ENCODE measurements at places on chromosomes 2 and 18.

DNA sequence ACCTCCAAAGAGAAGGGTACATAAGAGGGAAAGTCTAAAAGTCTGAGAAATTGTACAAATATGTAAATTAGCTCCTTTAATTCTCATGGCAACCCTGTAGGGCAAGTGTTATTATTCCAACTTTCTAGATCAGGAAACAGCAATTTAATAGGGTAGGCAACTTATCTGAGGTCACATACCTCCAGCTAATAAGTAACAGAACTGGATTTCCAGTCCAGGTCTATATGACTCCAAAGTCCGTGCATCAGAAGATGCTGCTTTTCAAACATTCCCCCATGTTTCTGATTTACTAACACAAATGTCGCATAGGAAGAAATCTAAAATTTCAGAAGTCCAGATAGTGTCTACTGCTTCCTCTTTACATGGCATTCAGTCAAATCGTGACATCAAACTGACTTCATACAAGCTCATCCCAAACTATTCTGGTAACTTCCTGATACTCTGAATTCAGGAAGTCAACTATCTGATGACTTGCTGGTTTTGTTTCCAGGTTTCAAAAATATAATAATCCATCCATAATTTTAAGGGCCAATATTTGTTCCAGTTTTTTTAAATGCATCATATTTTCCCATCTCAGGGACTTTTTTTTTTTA, 419.3 kb upstream of the ACVR2A start:
- DNase-seq = no peak

DNA sequence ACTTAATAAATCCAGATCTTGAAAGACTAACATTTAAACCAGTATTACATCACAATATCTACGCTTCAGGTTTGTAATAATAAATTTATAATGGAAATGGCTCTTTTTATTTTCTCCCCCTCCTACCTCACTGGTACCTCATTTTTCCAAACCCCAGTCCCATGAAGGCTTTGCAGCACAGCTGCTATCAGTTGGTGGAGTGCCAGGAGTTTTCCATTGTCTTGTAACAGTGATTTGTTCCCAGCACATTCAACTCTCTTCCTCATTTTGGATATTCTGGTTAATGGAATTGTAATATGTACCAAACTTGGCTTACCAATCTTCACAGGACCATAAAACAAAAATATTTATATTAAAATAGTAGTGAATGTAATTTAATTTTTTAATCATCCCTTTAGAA, 91.2 kb downstream of the VRK2 start:
- no peak for DNase-seq

- no peak for DNase-seq
Observed at GRCh38 chr2:222900354-222900753, 39.5 kb downstream of the ACSL3 start.

DNA sequence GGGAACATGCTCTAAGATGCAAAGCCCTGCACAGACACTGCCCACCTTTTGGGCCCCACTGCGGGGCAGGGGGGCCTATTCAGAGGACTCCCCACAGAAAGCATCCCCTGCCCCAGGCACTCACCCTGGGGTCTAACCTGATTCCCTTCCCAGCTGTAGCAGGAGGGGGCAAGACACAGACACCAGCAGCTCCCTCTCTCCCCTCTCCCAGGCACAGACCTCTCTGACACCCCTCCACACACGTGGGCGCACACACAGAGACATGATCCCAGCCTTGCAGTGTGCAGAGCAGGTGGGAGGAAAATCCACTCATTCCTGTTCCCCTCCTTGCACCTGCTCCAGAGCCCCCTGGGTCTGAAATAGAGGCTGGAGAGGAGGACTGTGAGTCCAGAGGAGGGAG, 10.7 kb downstream of the TNS1 start:
- DNase-seq = no peak

DNA sequence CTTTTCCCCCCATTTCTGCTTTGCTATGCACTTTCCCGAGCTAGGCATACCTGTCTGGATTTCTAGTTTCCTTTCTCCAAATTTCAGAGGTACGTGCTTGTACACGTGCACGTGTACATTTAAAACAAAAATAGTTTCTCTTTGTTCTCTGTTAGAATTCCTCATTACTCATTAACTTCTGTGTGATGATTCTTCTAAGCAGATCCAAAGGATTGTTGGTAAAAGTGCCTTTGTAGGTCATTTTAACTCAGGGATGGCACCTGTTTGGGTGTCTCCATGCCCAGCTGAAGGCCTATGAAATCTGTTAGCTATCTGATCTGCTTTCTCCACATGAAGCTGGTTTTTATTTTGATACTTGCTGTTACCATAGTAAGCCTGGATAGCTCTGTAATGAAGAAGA, 264.3 kb downstream of the LPIN1 start:
- DNase-seq = no peak

Measured in GM13976 (cell line).